ENCODE measurements at places on chromosomes 13 and 19. TPM values are rescaled to one million over a fixed set of nuclear protein-coding genes. Genes with fewer than 3 reads are reported as not detected.

DNA sequence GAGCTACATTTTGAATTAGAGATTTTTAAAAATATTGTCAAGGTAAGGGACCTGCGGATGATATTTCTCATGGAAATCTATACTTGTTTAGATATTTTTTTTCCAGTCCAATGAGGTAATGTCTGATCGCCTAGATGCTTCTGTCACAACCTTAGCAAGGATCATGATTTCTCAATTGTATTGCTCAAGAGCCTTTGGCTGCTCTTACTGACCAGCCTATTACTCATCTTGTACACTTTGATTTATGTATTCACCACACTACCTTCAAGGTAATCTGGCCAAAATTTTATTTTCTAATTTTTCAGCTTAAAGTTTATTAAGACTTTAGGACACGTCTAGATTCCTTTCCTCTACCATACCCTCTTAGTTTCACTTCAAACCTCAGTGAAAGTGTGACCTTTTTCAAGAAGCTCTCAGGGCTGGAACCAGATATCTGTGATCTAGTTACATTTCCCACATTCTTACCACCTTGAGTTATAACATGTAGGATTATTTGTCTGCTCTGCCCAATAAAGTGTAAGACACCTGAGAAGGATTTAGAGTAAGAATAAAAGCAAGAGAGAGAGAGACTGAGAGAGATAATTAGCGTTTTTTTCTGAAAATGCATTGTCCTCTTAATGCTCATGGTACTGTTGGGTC lies 197.1 kb downstream of the ITGBL1 start:
- DNase-seq = no peak

The IGFL3 gene
- total RNA-seq = 19.0 TPM

DNA sequence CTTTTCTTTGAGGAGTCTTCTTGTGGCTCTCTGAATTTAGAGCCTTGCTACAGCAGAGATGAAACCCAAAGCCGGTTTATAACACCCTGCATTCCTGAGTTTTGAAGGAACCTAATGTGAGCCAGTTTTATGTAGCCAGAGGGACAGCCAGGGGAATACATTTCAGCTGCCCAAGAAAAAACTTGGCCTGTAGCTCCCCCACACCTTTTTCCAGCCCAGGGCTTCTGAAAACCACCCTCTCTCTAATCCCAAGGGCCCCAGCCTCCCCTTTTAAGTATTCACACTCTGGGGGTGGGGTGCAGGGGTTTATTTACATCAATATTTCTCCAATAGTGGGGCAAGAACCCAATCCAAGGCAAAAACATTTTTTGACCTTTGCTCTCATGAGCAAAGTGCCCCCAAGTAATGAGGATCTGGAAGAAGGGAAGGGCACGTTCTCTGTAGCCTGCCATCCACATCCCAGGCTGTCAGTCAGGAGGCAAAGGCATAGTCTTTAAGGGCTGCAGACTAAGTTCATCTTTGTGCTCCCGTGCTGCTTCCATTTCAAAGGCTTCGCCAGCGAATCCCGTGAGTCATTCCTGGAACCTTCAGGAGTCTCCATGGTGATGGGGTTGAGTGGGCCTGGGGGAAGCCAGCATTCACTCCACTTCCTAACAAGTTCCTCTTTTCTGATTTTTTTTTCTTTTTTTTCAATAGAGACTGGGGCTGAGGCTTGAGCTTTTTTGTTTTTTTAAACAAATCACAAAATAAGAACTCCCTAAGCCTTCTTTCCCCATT lies 33.2 kb upstream of the MEDAG start:
- no peak for DNase-seq

- DNase-seq = no peak
These were observed 554.0 kb upstream of the SPRY2 start for GRCh38 chr13:80894917-80895316.

The KBTBD6 gene
- 6.3 TPM for total RNA-seq

Measured in lower leg skin (tissue), 4 donors.